ENCODE measurements at places on chromosomes 7 and 10.
A peak's percentile ranks its signal among the peaks of the same experiment; 100 is the strongest.

GRCh38 chr7:118305671-118306070 lies 81.2 kb downstream of the ANKRD7 start:
- no peak for DNase-seq

DNA sequence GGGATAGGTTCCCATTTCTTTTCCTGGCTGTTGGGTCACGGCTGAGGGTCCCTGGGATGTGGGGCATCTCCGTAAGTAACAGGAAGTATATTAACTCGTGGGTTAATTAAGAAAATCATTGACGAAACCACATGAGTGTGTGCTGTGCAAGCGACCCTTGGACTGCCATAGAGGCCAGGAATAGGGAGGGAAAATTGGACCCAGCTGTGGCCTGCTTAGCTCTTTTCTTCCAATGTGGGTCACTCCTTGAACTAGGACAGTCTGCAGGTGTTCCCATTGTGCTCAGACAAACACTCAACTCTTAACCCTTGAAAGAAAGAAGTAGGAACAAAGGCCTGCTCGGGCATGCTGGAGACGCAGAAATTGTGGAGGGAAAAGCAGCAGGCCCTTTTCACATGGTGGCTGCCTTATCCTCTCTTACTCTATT lies 25.6 kb upstream of the PLEKHA1 start:
- no peak for DNase-seq

DNA sequence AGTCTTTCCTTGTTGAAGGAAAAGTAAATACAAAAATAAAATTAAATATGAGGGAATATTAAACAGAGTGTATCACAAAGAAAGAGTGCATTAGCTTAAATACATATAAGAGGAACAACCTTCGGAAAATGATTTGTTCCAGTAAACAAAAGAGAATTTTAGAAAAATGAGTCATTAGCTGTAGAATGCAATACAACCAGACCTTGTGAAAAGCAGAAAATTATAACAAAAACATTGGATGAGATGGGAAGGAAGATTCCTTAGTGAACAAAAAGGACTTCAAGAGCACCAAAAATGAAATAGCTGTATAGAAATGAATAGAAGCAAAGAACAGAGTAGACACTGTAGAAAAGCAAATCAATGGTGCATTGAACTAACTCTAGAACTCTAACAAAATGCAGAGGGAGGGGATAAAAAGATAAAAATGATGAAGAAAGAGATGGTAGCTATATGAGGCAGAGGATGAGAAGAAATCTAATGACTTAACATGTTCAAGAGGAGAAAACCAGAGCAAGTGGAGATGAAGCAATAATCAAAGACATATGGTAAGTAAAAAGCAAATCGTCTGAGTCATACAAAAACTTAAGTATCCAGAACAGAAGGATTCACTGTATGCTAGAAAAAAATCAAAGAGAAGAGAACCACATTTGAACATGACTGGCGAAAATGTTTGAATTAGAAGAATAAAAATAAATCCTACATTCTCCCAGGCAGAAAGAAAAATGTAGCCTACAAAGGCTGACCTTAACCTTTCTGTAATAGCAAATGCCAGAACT lies 190.5 kb downstream of the TMEM26 start:
- no peak for DNase-seq

- no peak for DNase-seq
Measured at GRCh38 chr7:75531359-75531821, 39.3 kb downstream of the SPDYE5 start.

GRCh38 chr10:46024948-46025347 lies 5.5 kb downstream of the NCOA4 start:
- DNase-seq, result no peak

- DNase-seq, result no peak
Measured at GRCh38 chr10:79283616-79284015, 63.7 kb upstream of the PPIF start.

DNA sequence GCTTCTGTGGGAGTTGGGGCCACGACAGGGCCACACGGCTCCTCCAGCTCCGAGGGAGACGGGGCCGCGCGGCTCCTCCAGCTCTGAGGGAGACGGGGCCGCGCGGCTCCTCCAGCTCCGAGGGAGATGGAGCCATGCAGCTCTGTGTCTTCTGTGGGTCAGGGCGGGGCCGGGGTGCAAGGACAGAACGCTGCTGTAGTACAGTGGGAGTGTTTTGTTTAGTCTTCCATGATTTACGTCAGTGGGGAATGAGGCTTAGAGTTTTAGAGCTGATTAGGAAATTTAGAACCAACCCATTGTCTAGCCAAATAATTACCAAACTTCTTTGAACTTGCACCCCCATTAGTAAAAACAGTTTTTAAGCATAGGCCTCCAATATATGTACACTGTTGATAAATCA lies 32.9 kb upstream of the PRKAR1B start:
- no peak for DNase-seq

DNA sequence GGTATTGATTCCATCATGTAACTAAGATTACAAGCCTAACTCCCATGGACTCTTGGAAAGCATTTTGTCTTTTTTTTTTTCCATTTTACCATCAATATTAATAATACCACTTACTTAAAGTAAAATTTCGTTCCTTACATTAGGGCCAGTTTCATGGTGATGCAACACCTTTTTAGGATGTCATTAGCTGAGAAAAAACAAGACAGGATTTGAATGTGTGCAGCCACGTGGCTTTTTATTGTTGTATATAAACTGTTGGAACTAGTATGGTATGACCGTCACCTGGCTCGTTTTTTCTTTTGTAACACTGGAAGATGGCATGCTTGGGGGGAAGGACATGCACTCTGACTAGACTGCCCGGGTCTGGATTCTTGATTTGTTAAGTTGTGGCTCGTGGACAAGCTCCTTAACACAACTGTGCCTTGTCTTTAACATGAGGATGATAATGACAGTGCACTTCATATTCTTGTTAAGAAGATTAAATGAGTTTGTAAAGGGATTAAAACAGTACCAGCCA lies 42.1 kb downstream of the ARHGAP21 start:
- no peak for DNase-seq

- no peak for DNase-seq
Measured at GRCh38 chr7:107103369-107103768, 58.9 kb downstream of the PRKAR2B start.

DNA sequence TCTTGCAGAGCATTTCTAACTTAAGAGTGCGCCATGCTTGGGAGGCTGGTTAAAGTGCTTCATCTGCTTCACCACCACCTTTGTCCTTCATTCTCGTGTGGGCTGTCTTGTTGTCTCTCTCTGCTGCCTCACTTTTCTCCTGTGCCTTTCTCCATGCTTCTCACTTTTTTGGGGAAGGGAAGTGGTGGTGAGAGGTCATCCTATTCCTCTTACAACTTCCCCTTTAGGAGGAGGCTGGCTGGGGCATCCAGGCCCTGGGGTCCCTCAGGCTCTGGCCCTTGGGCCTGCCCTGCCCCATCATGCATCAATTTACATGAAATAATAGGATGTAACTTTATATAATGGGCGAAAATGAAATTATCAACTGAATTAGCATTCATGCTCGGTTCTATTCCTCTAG lies 39.9 kb upstream of the PIP4K2A start:
- DNase-seq, result no peak

DNA sequence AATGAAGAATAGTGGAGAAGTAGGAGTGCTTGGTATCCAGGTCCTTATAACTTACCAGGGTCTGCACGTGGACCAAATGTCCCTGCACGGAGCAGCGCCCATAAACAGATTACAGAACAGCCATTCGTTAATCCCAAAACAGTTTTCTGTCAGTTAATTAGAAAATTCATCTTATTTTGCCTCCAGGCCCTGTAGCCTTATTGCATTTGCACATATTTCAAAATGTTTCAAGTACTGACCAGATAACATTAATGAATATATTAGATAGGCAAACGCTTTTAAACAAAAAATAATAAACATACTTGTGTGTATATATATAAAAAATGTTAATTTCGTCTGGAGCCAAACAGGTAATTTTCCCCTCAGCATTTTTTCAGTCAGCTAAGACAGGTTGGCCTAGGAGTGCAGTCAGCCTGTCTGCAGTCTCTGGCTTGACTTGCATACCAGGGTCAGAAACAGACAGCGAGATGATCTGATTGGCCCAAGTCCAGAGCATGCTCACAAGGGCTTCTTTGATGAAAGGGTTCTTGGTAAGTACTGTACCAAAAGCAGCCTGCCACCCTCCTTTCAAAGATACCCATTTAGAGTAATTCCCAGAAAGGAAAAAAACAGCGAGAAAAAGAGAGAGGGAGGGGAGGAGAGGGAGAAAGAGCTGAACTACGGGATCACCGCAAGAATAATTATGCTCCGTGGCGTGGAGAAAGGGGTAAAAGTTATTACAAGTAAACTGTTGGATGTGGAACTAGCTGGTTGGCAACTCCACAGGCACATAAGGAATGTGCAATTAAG lies 194.4 kb upstream of the TCF7L2 start:
- DNase-seq, result no peak

GRCh38 chr7:105246679-105247078 lies 142.0 kb downstream of the SRPK2 start:
- DNase-seq, result no peak

DNA sequence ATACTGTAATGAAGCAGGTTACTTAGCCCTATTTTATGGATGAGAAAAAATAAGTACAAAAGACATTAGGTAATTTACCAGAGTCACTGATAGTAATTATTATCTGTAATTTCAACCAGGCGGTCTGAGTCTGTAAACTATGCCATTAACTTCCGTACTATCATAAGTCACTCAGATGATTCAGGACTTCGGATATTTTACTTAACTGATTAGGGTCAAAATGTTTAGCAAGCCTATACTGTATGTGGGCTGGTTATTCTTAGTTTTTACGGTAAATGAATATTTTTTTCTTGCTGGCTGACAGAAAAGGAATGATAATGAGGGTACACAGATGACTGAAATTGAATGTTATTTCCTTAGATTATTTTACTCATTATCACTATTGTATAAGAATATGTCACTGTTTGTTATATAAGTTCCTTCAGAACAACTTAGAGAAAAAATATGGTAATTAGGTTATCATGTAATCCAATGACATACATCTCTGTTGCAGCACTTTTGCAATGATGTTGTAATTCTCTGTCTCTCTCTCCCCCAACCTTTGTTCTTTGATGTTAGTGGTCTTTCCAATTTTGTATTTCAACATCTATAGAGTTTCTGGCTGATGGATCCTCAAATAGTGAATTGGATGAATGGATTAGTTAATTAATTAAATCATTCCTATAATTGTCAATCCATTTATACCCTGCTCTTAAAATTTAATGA lies 165.6 kb downstream of the ZEB1 start:
- DNase-seq, result no peak

DNA sequence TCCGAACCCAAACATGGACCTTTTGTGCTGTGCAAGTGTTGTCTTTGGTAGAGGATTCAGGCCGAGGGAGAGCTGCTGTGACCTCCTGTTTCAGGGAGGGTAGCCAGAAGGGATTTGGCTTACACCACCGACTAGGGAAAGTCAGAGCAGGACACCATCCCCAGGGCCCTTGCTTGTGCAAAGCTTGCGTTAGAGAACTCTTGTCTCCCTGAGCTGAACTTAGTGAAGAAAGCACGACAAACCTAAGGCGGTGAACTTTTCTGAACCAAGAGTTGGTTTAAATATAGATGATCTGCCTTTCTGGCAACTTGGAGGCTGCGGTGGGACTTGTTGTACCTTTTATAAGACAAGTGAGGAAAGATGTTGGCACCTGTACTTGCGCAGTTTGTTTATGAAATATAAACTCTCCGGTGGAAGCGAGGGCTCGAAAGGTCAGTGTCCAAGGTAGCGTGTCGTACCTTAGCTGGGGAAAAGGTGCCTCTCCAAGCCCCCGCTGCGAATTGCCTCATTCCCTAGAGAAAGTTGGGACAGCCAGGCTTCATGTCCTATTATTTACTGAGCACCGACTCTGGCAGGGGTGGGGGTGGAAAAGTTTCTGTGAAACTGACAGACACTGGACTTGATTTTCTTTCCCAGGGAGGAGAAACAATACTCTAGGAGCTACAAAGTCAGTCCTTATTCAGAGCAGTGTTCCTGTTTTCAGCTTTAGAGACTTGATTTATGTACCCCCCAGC lies 31.6 kb downstream of the WBP1L start:
- DNase-seq, result peak; percentile 78

DNA sequence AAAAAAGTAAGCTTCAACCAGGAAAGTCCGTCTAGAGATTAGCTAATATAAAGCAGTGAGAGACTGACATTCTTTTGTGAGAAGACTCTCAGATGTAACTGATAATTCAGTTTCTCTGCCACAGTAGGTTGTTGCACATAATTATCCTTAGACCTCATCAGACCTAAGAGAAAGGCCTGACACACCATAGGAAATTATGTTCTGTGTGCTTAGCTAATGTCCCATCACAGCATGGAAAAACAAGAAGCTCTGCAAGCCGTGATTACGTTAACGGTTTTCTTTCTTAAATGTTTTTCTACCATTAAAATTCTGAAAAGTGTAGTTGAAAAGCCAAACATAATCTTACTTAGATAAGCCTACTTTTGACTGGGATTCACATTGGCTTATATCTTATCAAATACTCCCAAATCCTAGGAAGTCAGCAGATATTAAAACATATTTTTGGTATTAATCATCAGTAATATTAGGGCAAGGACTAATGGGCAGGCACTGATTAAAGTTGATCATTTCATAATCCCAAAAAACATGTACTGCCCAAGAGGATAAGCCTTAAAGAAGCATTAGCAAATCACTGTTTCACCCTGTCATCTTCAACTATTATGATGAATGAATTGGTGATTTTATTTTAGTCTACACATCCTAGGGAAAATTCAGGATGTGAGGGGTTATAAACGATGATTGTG lies 5.2 kb downstream of the CSTF2T start:
- DNase-seq, result no peak

DNA sequence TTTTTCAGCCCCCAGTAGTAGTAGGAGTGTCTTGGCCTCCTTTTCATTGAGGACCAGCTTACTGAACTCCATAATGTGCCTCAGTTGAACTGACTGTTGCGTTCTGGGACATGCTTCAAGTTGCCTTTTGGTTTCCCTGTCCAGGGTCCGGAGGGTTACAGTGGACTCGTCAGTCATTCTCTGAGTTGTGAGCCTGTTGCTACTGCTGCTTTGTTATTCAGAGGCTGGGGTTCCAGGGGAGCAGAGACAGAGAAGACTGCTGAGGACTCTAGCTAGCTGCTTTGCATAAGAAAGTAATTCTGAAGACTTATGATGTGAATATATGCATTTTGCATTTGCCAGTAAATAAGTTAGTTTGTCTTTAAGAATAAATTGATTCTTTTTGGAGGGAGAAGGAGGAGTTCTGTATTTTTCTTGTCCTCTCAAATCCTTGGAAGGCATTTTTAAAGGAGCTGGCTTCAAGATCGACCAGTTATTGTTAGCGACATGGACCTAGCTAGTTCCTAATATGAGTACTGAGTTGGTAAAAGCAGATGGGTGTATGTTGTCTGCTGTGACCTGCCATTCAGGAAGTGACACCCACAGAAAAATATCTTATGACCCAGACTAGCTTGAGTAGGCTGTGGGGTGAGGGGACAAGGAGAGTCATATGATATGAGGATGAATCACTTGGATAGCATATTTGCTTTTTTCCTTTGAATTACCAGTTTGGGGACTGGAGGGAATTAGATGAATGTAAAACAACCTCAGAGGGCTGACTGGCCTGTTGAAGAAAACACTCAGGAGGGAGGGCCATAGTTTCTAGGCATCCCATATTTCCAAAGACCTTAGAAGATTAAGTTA lies 8.3 kb downstream of the PI4K2A start:
- no peak for DNase-seq
